ENCODE measurements at places on chromosomes 6 and 20.

- DNase-seq, result no peak
Measured at GRCh38 chr6:26044140-26045064, 42.8 kb upstream of the HFE start.

- no peak for DNase-seq
Measured at GRCh38 chr20:17648791-17649730, 33.0 kb downstream of the RRBP1 start.

- DNase-seq, result peak; percentile 48
Measured at GRCh38 chr20:25407311-25408169, at the start of gene GINS1. GINS1 (plus strand) TSS chr20:25407673; CDS start chr20:25407821, 148 bp downstream.

- no peak for DNase-seq
Measured at GRCh38 chr6:15823838-15824414, 161.1 kb upstream of the DTNBP1 start.

- no peak for DNase-seq
Measured at GRCh38 chr6:165390475-165390874, 81.1 kb upstream of the C6orf118 start.

DNA sequence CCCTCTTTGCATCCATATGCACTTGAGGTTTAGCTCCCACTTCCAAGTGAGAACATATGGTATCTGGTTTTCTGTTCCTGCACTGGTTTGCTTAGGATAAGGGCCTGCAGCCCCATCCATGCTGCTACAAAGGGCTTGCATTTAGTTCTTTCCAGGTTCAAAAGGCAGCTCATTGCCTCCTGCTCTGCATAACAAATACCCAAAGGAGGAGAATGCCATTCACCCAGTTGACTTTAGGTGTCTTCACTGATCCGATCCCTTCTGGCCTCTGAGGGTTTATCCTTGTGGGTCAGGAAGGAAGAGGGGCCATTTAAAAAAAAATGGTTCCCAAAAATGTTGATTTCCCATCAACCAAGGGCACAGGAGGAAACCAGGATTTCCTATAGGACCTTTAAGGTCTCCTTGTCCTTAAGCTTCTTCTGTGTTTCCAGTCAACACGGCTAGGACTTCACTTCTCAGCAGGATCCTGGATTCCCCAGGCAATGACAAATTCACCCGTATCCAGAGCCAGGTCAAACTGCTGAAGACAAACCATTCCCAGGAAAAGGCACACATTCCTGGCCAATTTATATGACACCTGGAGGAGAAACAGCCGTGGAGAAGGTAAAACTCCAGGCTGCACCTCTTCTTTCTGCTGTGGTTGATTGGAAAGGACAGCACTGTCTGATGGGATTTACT, 447.7 kb upstream of the CDH4 start:
- no peak for DNase-seq

DNA sequence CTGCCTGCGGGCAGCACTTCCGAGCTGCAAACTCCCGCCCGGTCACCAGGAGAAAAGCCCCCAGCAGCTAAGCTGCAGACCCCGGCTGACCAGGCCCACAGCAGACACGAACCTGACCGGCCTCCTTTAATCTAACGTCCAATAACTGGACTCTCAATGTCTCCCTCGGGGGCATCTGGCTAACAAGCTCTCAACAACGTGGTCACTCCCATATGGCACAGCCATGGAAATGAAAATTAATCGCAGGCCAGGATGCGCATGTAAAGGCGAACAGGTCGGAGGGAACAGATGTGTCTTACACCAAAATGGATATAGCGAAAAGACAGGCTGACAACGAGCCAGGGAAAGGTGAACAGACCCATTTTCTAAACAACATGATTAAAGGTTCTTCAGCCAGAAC, 44.4 kb upstream of the SMOC2 start:
- no peak for DNase-seq

- no peak for DNase-seq
Measured at GRCh38 chr6:15077006-15077405, 168.9 kb upstream of the JARID2 start.

DNA sequence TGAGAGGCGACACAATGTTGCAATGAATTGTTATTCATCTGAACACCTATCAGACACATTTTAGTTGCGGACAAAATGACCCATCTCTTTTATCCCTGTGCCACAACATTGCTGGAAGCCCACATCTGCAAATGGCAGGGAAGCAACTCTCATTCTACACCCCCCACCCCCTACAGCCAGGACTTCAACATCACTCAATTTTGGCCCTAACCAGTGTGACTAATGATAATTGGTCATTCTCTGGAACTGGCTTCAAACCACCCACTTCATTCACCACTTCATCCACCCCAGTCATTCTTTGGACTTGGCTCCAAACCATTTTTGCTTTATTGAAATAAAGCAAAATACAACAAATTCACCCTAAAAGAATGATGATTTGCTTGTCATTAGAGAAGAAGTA, 1.5 kb downstream of the GCM2 start:
- no peak for DNase-seq

Measured in tibial nerve (tissue), 4 donors.